ENCODE measurements at places on chromosomes 3 and 15.

DNA sequence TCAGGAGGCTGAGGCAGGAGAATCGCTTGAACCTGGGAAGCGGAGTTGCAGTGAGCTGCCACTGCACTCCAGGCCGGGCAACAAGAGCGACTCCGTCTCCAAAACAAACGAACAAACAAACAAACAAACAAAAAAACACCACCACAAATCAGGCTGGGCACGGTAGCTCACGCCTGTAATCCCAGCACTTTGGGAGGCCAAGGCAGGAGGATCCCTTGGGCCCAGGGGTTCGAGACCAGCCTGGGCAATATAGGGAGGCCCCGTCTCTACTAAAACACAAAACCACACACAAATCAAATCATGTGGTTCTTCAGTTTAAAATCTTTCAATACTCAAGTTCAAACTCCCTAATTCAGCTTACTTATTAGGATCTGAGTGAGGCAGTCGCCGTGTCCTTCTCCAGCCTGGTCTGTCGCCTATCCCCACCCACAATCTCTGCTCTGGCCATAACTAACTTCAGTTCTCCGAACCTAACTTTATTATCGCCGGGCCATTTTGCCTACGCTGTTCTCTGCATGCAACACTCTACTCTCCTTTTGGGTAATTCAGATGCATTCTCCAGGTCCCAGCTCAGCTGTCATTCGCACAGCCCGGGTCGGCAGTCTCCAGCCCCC lies 660 bp upstream of the RTF1 start:
- DNase-seq: no peak

GRCh38 chr3:123060054-123060453 lies 6.8 kb upstream of the PDIA5 start:
- no peak for DNase-seq

- no peak for DNase-seq
Observed at GRCh38 chr3:52529376-52530333, 4.0 kb downstream of the NT5DC2 start.

- no peak for DNase-seq
Observed at GRCh38 chr3:163939926-163940325, 1138.4 kb downstream of the SI start.

DNA sequence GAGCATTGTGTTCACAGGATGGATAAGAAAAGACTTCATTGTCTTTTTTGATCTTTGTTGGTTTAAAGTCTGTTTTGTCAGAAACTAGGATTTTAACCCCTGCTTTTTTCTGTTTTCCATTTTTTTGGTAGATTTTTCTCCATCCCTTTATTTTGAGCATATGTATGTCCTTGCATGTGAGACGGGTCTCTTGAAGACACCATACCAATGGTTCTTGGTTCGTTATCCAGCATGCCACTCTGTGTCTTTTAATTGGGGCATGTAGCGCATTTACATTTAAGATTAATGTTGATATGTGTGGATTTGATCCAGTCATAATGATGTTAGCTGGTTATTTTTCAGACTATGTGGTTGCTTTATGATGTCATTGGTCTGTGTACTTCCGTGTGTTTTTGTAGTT lies 687.0 kb downstream of the NAALADL2 start:
- no peak for DNase-seq

GRCh38 chr3:126616931-126617330 lies 38.0 kb downstream of the TXNRD3 start:
- no peak for DNase-seq

DNA sequence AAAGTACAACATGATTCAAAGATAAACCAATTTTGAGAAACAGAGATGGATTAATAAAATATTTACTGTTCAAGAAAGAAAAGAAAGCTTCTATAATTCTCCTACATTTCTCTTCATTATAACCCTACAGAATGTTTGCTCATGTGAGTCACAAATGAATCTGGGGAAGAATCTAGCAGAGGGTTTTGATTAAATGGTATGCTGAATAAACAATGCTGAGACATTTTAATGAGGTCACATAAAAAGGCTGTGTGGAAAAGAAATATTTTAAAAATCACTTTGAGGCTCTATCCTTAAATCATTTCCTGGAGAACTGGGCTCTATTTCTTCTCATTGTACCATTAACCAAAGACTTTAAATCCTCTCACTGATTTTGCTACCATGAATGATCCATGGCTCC lies 727.7 kb downstream of the NTRK3 start:
- DNase-seq: no peak

GRCh38 chr3:123423806-123424205 lies 25.1 kb downstream of the ADCY5 start:
- no peak for DNase-seq

- DNase-seq: no peak
Observed at GRCh38 chr3:133836497-133837158, 31.0 kb downstream of the SRPRB start.

- no peak for DNase-seq
Observed at GRCh38 chr15:101043011-101043410, 123.9 kb downstream of the LRRK1 start.

DNA sequence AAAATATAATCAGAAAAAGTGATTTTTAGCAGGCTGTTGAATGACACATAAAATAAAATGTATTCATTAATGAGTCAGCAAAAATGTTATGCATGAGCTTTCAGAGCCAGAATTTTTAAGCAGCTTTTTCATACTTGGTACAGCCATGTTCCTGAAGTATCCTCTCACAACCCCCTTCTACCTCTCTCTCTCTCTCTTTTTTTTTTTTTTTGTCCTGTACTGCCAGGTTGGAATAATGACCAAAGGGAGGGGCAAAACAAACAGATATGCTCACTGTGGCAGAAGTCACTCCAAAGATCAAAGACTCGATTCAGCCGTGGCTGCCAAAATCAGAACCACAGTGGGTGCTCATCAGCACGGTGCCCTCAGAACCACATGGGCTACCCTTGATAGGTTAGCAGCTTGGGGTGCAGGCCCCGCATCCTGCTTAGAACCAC lies 383.0 kb downstream of the ZBTB20 start:
- no peak for DNase-seq

DNA sequence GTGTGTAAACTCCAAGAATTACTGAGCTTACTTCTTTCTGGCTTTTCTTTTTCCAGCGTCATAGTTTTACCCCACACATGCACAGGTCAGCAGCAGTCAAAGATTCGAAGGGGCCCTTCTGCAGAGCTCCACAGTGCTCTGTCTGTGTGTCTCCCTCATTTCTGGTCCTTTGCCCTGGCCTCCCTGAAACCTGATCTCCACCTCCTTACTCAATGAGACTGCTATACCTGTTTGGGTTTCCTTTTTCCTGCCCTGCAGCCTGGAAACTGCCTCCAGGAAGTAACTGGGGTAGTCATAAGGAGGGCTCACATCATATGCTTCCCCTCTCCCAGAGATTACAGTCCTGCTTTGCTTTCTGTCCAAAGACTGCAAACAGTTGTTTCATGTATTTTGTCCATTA lies 82.8 kb upstream of the TNIK start:
- no peak for DNase-seq

GRCh38 chr3:152628496-152628895 lies 206.4 kb upstream of the P2RY1 start:
- DNase-seq: no peak

GRCh38 chr15:69790632-69791031 lies 307.1 kb downstream of the TLE3 start:
- no peak for DNase-seq

DNA sequence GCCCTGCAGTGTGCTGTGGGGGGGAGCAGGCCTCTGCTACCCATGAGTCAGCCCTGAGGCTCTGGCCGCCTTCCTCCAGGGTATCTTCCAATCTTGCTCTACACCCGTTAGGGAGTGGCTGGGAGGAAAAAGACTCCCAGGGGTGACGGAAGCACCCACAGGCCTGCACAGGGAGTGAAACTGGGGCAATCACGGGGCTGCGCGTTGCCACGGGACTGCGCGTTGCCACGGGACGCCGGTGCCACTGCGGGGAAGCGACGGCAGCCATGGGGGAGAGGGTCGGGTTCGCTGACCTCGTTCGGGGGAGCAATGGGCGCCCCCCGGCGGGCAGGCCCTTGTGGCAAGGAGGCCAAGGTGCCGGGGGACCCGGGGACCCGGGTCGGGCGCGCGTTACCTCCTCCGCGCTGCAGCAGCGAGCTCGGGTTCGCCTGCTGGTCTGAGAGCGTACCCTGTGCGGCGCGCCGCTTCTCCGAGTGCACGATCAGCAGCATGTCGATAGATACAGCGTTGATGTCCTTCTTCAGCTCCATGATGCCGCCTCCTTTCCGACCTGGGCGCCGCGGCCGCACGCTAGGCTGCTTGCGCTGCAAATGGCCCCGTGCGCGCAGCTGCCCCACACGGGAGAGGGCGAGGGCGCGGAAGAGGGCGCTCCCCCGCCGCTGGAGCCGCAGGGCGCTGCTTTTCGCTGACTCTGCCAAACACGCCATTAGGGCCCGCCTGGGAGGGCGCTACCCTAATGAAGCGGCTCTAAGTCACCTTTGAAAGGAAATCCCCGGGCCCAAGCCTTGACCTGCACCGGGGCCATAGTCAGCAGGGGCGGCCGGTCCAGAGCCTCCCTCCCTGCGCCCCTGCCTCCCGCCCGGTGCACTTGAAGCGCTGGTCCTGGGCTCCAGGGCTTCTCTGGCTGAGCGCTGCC lies at the start of gene KY:
KY (minus strand) TSS at position 592 of the 916 bp plus-strand sequence; CDS start at position 530, 62 bp downstream.
- no peak for DNase-seq

DNA sequence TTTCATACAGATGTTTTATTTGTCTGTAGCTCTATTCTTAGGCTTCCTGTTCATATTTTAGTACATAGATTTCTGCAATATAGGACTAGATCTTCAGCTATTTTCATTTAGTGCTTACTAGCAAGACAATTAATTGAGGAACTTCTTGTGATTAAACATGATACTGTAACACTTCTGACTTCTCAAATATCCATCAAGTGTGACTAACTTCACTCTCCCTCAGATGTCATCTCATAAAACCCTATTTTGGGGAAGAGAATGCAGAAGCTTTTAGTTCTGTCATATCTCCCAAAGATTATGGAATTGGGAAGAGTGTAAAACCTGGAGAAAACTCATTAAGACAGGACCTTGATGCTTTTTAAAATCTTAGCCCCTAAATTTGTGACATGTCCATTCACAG lies 28.6 kb upstream of the GOLIM4 start:
- DNase-seq: no peak

DNA sequence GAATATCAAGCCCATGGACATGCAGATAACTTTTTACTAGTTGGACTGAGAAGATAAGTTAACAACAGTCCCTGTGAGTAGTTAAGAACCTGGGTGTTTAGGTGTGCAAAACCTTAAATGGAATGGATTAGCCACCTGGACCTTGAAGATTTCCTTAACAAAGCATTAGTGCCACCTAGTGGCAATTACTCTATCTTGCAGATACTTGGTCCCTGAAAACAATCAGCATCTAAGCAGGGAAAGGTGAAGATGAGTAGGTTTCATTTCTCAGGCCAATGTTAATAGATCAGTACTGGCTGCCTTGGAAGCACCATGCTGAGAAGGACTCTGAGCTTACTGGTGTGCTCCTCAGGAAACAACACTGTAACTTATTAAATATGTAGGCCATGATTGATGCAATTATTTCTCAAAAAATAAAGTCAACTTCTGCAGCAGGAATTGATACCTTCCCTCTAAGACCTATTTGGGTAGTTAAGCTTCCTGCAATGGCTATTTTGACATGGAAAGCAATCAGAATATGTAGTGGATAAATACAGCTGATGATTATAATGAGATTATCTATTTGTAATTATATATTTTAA lies 329.4 kb downstream of the TBC1D5 start:
- DNase-seq: no peak

DNA sequence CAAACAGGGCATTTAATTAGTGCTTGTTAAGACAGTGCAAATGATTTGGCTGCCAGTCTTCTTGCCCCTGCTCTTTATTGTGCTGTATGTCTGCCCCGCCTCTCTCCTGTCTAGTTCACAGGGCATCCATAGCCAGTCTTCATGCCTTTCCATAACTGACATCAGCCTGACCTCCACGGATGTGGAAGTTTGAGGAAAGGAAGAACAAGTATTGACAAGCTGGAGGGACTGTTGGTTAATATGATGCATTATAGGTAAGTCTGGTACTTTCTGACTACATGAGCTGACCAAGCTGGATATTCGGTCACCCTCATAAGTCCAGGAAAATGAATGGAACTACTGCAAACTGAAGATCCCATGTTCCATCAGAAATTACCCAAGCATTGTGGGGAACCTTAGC lies 325.9 kb downstream of the TIGIT start:
- no peak for DNase-seq

DNA sequence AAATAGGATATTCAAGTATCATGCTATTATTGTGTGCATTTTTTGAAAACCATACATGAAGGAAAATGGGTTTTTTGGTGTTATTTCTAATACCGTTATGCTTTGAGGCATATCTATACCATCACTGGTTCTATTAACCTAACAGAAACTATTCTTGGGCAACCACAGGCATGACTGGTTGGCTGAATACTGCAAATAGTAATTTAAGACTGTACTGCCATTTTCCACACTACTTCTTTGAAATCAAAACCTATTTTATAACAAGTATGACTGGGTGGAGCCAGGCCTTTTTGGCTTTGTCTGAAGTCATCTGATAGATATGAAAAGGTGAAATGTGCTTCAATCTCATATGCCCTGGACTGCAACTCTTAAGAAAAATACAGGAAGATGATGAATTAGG lies 115.1 kb downstream of the ULK4 start:
- no peak for DNase-seq

GRCh38 chr3:57451150-57451846 lies 92.8 kb downstream of the DNAH12 start:
- DNase-seq: no peak

GRCh38 chr3:150409512-150410310 lies 1.6 kb downstream of the TSC22D2 start:
- peak; percentile 94 for DNase-seq

- no peak for DNase-seq
Observed at GRCh38 chr3:171586274-171586673, 126.1 kb upstream of the TNIK start.

DNA sequence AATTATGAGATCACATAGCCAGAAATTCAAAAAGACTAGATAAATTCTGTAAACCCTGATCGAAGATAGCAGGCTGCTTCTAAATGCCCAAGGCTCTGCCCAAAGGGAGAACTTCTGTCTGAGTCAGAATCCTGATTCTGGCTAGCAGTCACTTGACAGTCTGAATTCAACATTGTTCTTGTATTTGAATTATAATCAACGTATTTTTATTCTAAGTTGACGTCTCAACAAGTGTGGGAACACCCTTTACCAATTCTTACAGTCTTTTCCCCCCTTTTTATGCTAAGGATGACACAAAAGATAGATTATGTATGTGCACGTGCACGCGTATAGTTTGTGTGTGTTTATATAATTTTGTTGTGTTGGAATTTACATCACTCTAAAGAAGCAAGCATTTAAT lies 552.8 kb downstream of the NAALADL2 start:
- DNase-seq: no peak

DNA sequence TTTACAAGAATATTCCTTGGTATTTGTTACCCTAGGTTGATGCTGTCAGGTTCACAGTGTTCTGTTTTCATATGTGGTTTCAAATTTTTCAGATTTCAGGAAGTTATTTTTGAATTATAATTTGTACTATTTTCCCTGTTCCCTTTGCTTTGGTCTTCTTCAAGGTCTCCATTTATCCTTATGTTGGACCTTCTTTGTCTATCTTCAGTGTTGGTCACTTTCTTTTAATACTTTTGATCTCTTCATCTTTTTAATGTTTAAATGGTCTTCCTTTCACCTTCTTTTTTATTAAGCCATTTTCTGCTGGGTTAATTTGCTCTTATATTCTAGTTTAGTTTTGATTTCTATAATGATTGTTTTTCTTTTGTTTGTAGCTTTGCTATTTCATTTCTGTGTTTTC lies 61.3 kb downstream of the KLHL25 start:
- DNase-seq: no peak

- DNase-seq: no peak
Observed at GRCh38 chr3:111284503-111285183, 213.0 kb downstream of the NECTIN3 start.

Data from chondrocyte (in vitro differentiated cells).